Activated CD4-positive, alpha-beta T cell treated with anti-CD3 and anti-CD28 coated beads, Interleukin-2, amount 50 U/mL, for 4 hours (primary cell): ENCODE measurements at places on chromosomes 12 and 14.

GRCh38 chr12:18797604-18798003, 59.7 kb downstream of the CAPZA3 start:
- DNase-seq: no peak

DNA sequence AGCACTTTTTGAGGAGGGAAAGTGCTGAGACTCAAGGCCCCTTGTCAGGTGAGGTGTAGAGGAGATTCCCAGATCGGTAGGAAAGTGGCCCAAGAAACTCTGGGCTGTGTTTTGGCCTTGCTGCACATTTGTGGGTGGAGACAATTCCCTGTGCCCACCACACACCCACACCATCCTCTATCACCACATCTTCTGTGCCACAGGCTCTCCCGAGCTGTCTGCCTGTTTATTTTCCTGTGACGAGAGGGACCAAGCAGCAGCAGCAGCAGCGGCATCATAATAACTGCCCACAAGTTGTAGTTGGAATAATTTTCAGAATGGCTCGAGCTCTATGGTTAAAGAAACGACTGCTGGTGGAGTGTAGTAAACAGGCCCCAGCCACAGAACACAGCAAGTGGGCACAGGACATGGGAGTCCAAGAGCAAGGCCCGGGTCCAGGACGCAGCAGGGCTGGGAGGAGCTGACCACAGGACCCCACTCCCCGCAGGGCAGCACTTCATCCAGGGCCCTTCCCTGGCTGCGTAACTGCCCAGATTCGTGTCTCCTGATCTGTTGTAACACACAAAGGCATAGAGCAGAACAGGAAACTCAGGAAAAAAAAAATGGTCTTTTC, 55.6 kb upstream of the BCL2L14 start:
- DNase-seq: no peak

DNA sequence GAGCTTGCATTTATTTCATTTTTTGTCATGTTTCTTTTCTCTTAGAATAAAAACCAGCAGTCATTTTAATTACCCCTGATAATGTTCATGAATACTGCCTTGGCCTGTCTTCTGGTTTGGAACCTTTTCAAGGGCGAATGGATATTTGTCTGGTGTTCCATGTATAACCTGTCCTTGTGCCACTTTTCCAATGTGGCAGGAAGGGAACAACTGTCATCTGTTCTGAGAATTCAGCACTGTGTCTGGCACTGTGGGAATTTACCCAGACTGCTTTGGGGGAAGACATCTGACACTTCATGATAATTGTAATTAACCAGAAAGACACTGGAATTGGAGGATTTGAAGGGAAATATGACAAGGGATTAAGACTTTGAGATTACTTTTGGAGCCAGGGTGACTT, 352.8 kb downstream of the APAF1 start:
- no peak for DNase-seq

DNA sequence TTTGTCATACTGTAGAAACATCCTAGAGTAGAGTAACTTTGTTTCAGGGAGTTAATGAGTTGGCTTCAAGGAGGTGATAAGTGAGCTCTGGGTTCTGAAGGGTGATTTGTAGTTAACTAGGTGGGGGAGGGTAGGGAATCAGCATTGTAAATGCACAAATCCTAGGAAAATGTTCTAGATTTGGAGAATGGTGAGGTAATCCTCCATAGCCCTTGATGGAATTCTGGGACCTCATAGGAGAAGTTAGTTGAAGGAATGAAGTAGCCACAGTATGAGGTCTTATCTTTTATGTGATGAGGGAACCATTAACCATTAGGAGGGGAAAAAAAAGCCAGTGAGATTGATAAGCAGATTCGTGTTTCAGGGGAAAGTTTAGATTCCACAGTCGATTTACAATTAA, 8.0 kb downstream of the CNOT2 start:
- DNase-seq: no peak

- no peak for DNase-seq
Observed at GRCh38 chr12:106941481-106942156, 14.1 kb upstream of the TMEM263 start.

GRCh38 chr12:116442946-116443345, 116.2 kb upstream of the MAP1LC3B2 start:
- no peak for DNase-seq

DNA sequence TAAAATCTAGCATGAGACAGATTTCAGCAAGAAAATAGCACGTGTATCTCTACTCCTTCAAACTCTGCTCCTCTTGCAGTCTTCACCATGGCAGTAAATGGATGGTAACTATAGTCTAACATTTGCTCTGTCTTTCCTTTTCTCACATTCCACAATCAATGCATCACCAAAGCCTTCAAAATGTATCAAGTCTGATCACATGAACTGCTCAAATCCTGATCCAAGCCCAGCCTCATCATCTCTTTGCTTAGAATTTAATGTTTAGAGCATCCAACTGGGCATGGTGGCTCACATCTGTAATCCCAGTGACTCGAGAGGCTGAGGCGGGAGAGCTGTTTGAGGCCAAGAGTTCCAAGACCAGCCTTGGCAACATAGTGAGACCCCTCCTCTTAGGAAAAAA, 45.9 kb downstream of the CDK17 start:
- no peak for DNase-seq

DNA sequence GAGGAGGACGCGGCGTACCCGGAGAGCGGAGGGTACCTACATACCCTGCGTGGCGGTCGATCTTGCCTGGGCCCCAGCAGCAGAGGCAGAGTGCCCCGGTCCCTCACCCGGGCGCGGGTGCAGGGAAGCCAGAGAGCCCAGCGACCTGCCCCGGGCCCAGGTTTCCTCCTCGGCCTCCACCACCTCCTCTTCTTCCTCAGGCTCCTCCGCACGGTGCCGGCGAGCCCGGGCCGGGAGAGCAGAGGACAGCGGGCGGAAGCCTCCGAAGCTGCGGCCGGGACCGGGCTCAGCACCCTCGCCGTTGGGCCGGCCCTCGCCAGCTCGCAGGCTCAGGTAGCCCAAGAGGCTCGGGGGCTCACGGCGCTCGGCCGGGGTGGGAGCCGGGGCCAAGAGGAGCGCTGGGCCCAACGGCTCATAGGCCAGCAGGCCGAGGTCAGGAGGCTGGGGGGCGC, 6.6 kb downstream of the ZNF219 start:
- DNase-seq: no peak

GRCh38 chr14:81849714-81850113, 316.1 kb upstream of the SEL1L start:
- DNase-seq: no peak

- no peak for DNase-seq
Observed at GRCh38 chr12:124184456-124184855, 110.4 kb upstream of the RFLNA start.

GRCh38 chr12:92900941-92901340, 28.2 kb downstream of the EEA1 start:
- no peak for DNase-seq

- DNase-seq: no peak
Observed at GRCh38 chr14:21537090-21537424, 10.9 kb upstream of the SALL2 start.

DNA sequence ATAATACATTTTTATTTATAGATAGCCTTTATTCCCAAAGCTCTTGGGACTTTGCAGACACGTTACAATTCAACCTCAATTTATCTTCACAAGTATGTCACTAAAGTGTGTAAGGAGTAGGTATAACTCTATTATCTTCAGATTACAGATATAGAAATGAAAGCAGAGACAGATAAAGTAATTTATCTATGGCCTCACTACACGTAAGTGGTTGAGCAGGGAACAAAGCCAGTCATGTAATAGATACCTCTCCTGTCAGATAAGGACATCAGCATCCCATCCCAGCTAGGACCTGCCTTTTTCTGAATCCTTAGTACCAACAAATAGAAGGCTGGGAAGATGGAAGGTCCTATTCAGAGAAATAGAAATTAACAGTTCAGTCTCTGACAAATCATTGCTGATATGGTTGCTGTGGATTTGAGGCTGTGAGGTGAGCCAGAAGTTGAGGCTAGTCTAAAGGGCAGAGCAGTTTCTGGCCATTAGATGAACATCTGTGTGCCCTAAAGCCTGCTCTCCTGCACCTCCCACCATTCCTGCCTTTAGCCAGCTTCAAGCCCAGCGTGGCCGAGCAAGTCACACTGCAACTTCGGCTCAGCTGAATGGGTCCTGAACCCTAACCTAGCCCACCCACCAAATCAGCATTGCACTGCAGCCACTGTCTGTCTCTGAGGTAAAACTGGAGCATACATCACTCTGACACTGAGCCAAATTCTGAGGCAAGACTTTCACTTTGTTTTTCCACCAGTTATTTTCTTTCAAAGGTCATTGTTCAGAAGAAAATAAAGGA, 71.1 kb upstream of the PLEKHA5 start:
- no peak for DNase-seq

- no peak for DNase-seq
Observed at GRCh38 chr14:104925214-104925854, 655 bp downstream of the PLD4 start.

DNA sequence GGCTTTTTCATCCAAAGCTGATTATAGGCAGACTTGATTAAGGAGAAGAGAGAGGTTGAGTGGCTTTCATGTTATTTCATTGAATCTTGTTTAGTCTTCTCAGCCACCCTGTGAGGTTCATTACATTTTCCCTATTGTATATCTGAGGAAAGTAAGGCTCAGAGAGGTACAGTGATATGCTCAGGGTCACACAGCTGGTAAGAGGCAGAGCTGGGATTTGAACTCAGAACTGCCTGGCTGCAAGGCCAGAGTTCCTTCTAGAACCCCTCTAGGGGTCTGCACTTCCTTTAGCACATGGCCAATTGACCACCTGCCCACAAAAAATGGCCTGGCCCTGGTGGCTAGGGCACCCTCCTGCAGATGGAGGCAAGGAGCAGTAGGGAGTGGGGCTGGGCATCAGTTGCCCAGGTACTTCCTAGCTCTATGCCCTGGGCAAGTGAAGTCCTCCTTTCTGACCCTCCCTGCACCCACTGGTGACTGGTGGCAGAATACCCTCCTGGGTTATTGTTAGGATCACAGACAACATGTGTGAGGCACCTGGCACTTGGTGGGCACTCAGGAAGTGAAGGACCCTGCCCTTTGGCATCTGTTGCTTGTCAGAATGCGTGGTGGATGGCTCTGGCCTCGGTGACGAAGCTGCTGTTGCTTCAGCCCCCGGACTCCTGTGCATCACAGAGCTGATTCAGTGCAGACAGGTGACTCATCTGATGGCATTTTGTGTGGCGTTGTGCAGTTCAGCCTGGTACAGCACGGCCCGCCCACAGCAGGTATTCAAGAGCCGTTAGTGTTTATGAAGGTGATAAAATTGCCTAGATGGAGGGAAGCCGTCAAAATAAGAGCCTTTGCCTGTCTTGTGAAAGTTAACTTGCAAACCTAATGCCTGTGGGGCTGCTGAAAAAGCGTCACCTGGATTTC, 115.8 kb downstream of the SLC25A47 start:
- DNase-seq: peak; percentile 46

GRCh38 chr12:8905546-8905945, 8.8 kb upstream of the PHC1 start:
- no peak for DNase-seq

GRCh38 chr14:32432813-32433538, 103.9 kb downstream of the AKAP6 start:
- DNase-seq: no peak

DNA sequence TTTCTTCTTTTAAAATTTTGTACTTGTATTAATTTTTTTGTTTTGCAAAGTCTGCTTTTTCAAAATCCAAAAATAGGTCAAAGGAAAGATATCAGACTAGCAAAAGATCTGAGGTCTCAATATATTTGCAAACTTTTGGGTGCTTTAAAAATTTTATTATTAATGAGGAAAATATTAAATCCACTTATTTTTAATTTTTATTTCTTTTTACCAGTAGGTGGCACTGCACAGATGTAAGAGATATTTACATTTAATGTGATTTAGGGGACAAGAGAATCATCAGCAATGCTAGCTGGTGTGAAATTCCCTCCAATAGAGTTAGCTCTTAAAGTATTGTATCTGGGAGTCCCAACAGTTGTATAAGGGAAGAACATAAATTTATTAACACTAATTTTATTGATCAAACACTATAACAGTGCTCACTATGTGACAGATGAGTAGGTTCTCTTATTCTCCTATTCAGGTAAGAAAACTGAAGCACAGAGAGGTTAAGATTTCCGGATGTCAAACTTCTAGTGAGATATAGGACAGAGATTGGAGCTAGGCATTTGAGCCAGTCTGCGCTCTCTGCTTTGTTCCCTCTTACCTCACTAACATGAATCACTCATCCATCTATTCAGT, 30.5 kb downstream of the ALX1 start:
- DNase-seq: no peak

DNA sequence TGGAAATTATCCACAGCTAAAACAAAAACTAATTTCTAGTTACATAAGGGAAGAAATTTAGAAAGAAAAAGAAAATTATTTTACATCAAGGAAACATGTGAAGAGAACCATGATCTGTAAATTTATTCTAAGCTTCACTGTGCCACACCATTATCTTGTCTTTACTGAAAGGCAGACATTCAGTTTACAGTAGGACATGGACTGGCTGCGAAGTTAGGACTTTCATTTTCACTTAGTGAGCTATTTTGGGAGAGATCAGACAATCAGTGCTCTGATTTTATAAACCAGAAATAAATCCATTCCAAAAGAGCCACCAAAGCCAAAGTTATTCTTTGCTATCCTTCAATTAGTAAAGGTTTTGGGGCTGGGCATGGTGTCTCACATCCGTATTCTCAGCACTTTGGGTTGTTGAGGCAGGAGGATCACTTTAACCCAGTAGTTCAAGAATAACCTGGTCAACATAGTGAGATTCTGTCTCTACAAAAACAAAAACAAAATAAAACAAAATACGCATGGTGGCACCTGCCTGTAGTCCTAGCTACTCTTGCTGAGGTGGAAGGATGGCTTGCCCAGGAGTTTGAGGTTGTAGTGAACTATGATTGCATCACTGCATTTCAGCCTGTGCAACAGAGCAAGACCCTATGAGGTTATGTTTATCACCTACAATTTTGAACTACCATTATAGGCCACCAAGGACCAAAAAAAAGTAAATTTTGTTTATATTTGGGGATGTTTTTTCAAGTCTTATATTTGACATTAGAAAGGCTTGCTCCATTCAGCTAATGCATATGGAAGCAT, 1084.8 kb upstream of the ATXN7L3B start:
- DNase-seq: no peak

DNA sequence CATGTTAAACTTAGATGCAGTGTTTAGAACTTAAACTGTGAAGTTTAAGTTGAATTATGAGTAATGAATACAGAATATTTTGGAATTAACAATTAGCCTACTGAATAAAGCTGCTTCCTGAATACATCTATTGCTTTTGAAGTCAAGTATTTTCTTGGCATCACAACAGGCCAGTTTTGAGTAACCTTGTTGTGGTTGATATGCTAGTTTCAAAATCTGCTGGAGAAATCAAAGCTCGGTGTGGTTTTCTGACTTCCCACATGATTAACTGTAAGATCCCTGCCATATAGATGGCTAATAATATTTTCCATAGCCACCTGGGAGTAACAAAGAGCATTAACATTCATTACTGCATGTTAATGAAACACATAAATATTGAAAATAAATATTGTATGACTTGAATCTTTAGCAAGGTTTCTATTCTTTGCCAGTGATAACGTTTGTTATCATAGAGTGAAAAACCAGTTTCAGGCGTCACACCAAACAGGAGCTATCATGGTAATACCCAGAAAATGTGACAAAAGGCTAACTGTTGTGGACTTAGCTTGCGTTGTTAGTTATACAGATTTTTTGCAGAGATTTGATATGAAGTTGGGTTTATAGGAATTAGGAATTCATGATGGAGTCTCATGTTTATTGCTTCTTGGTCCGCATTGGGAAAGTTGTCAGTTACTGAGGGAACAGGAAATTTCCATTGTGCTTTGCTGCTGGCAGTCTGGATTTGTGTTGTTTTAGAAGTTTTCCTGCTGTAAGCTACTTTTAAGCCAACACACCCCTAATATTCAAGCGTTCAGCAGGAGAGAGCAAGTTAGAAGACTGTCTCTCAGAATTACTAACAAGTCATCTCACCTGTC, 32.1 kb downstream of the PPFIBP1 start:
- DNase-seq: no peak
